H9 (cell line): ENCODE measurements at places on chromosomes 5 and 9. TPM values are rescaled to one million over a fixed set of nuclear protein-coding genes. Genes with fewer than 3 reads are reported as not detected.

DNA sequence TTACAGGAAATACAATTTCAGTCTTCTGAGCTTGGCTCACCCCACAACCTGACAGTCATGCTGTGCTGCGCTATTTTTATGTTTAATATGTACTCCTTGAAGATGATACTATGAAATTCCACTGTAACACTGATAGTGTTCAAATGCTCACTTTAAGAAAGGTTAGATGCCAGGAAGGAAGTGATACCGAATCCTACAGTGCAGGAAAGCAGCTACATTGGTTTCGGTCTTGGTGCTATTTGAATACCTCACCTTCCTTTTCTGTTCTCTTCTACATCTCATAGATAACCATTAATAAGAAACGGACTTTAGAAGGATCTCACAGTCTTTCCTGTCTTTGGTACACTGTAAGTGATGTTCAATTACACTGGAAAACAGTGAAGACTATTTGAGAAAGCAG lies 117.6 kb downstream of the SEMA5A start:
- H3K27me3 ChIP-seq = no peaks in the 10 kb centered on the region
- H3K4me3 ChIP-seq = no peak overlapping the region
- DNase-seq = no peak
- H3K4me1 ChIP-seq = no peaks in the 10 kb centered on the region

GRCh38 chr9:138049779-138050471 lies 172.3 kb downstream of the CACNA1B start:
- DNase-seq = no peak
- H3K27me3 ChIP-seq = no peaks in the 10 kb centered on the region
- H3K4me1 ChIP-seq = no peaks in the 10 kb centered on the region
- peaks cover 12% of the 10 kb centered on the region; the same call in 2 of the 3 replicates for H3K36me3 ChIP-seq
- no peak overlapping the region for H3K4me3 ChIP-seq
- H3K27ac ChIP-seq = no peak overlapping the region

DNA sequence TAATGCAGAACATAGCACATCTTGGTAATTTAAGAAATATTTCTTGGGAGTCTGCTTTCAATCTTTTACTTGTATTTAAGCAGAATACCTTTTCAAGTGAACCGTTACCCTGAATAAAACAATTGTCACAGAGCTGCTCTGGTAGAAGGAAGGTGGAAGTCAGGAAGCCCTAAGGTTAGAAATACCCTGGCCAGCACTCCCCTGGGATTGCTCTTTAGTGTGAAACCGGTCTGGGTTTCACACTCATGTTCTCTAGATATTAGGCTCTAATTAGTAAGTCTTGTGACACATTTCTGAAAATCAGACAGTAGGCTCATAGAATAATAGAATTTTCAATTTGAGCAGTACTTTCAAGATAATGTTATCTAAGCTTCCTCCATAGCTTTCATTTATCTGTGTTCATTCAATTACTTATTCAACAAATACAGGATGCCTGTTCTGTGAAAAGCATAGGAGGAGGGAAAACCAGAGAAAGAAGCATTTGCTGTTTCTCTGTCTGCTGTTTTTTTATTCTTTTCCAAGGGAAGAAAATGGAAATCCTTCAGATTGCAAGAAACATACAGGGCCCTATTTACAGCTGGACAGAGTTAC lies 825.5 kb downstream of the TLR4 start:
- DNase-seq = no peak
- H3K27me3 ChIP-seq = no peaks in the 10 kb centered on the region
- H3K4me3 ChIP-seq = no peak overlapping the region

DNA sequence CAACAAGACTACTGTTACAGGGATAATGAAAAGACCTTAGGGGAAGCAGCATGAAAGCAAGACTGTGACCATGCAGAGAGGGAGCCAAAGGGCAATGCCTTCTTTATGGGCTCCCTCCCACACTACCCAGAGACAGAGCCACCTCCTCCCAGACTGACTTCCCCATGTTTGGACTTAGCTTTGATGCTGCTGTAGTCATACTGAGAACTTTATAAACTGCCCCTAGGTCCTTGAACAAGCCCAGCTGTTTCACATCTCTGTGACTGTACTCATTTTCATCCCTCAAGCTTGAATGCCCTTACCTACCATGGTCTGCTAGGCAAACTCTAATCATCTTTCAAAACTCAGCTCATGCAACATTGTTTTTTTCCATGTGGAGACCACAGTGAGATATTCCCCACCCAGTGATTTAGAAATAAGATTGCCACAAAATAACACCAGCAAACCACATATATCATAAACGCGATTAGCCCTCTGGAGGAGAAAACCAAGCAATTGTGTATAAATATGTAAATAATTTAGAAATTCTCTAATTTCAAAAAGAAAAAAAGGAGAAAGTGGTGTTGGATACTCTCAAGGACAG lies 23.4 kb upstream of the FAM169A start:
- no peak overlapping the region for H3K4me3 ChIP-seq
- no peak for DNase-seq
- H3K4me1 ChIP-seq = no peaks in the 10 kb centered on the region; the same call in 1 of the 2 replicates
- H3K27me3 ChIP-seq = no peaks in the 10 kb centered on the region
- no peak overlapping the region for H3K27ac ChIP-seq

GRCh38 chr5:76544268-76544926 lies 78.8 kb downstream of the F2RL2 start:
- H3K4me1 ChIP-seq = peaks cover 11% of the 10 kb centered on the region; the same call in 1 of the 2 replicates
- H3K27ac ChIP-seq = no peak overlapping the region
- no peaks in the 10 kb centered on the region for H3K27me3 ChIP-seq

- H3K27ac ChIP-seq = no peak overlapping the region
- no peaks in the 10 kb centered on the region for H3K27me3 ChIP-seq
- no peaks in the 10 kb centered on the region for H3K4me1 ChIP-seq
- no peak overlapping the region for H3K4me3 ChIP-seq
- H3K36me3 ChIP-seq = no peaks in the 10 kb centered on the region
These were observed 445.6 kb downstream of the ACTL7B start for GRCh38 chr9:108410161-108410560.

Gene DIPK1B
- 38.2 and 40.3 TPM in 2 replicates for total RNA-seq

Gene MAMDC2
- total RNA-seq = 4.6 TPM in 2 replicates

Gene SV2C
- 0.02 and 0.09 TPM in 2 replicates for total RNA-seq

Gene SLC4A9
- 0.07 TPM in 1 of 2 replicates, not detected in the other for total RNA-seq

Gene PLPP7
- total RNA-seq = 1.9 and 2.4 TPM in 2 replicates
